ENCODE measurements at places on chromosomes 6 and 20. TPM values are rescaled to one million over a fixed set of nuclear protein-coding genes. Genes with fewer than 3 reads are reported as not detected.

- no peak for DNase-seq
These were observed 16.7 kb downstream of the VAPB start for GRCh38 chr20:58405504-58406291.

DNA sequence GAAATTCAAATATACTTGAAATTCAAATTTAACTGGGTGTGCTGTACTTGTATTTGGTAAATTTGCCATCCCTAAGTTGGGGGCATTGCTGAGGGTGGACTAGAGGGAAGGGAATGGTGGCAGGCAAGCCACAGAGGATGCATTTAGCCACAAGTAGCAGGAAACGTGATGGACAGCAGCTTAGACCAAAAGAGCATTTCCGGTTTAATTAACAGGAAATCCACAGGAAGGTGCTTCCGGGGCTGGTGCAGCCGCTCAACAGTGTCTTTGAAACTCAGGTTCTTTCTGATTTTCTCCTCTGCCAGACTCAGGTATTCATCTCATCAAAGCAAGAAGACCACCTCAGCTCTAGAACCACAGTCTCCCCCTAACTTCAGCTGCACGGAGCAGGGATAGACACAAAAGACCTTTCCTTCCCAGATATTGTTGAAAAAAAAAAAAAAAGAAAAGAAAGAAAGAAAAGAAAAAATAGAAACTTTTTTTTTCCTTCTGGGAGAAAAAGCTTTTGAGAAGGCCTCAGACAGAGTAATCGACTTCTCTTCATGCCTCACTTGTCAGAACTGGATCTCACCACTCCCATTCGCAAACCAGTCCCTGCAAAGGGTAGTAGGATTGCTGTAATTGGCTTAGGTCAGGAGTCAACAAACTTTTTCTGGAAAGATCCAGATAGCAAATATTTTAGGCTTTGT is 8.0 kb upstream of the BCAS1 start:
- DNase-seq = peak; percentile 18

GRCh38 chr6:82712826-82713225 is 349.2 kb downstream of the TPBG start:
- no peak for DNase-seq

- no peak for DNase-seq
These were observed 27.9 kb downstream of the CENPW start for GRCh38 chr6:126367849-126368248.

- DNase-seq = no peak
These were observed 13.3 kb downstream of the RSPH4A start for GRCh38 chr6:116629563-116629981.

- no peak for DNase-seq
These were observed 59.1 kb downstream of the SCAF8 start for GRCh38 chr6:154792325-154792724.

Gene SNRNP48
- 9.1 TPM for polyA plus RNA-seq

Gene LY86
- polyA plus RNA-seq = 6.3 TPM

Gene OXT
- polyA plus RNA-seq = 2.2 TPM

Measured in naive thymus-derived CD8-positive, alpha-beta T cell (primary cell).